ENCODE measurements at places on chromosomes 2 and 18.

DNA sequence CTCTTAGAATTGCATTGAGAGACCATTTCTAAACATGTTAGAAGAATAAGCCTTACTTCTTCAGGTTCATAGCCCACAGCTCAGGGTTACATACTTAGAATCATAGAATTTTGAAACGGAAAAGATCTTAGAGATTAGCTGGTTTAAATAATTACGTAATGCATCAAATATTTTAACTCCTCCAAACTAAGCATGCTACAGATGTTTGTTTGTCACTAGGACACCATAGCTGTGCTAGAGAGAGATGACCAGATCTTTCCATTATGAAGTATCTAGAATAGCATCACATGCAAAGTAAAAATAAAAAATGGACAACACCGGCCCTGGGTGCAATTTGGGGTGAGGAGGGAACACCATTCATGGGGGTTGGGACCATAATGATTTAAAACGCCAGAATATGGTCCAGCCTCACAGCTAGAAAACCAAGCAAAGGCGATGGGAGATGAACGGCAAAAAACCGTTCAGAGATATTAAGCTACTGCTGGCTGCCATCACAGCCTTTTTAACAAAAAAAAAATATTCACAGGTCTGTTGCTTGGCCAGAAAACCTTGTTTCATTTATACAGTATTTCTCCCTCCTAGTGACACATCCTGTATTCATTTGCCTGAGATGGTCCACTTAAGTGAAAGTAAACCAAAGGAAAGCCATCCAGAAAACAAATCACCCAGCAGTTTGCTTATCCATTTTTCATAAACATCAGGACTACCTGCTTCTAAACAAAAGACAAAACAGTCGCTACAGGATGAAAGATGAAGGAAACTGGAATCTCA lies 94.2 kb downstream of the EPHA4 start:
- DNase-seq, result no peak

GRCh38 chr2:178070824-178071223 lies 1.8 kb downstream of the PDE11A start:
- DNase-seq, result no peak

DNA sequence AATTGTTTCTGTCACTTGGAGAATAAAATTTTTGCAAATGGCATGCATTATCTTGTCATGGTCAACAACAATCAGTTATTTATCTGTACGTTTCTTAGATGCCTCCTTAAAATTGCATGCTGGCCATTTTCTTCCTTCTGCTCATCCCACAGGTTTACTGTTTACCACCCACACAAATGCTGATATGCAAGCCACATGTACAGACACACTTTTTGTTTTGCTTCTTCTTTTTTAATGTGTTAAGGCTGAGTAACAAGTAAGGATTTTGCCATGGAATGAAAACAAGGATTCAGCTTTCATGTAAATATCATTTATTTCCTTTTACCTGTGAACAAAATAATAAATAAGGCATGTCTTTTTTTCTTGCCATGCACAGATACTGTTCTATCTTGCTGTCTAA lies 1077.1 kb upstream of the ZEB2 start:
- DNase-seq, result no peak

DNA sequence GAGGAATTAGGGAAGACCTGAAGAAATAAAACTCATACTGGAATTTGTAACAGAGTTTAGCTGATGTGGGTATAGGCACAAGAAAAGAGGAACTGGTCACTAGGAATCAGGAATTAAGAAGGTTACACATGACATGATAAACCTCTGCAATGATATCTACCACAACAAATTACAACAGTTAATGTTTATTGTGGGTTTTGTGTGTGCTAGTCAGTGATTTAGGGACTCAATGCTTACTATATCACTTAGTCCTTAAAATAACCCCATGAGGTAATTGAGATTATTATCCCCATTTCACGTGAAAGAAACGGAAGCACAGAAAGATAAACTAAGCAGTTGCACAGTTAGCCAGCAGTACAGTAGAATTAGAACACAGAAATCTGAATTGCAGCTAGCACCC lies 415.8 kb upstream of the ZEB2 start:
- no peak for DNase-seq

DNA sequence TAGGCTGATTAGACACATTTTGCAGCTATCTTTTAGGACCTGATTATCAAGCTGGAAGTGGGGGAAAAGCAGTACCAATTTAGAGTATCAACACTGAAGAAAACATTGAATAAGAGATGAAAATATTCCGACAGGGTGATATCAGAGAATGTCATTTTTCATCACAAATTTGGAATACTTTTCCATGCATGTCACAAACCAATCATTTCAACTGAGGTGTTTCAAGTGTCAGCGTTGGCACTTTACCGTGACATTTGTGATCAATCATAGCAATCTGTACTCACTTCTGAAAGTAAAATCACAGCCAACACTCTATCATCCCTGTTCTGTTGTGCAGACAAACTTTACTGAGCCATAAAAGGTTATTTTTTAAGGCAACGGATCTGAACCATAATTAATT lies 75.4 kb downstream of the PDE1A start:
- DNase-seq, result no peak

GRCh38 chr2:201854221-201854801 lies 48.0 kb downstream of the CDK15 start:
- DNase-seq, result no peak

GRCh38 chr2:219445220-219445640 lies 10.6 kb downstream of the SPEG start:
- no peak for DNase-seq

DNA sequence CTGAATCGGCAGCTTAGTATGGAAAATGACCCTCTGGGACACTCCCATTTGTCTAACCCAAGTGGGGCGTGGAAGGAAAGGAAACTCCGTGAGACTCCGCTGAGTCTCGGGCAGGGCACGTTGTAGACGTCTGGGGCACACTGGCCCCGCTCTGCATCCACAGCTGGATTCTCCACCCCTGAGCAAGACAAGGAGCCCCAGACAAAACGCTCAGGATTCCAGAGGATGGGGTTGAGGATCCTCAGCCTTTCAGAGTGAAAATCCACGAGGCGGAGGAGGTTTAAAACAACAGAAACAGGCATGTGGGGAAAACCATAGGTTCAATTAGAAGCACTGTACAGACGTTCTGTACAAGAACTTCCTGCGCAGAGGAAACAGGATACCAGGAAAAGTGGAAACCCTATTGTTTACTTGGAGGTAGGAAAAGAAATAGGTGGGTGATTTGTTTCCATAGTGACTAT lies 124.9 kb upstream of the ZNF236 start:
- no peak for DNase-seq

GRCh38 chr2:69962986-69963730 lies 1.7 kb upstream of the ASPRV1 start:
- DNase-seq, result no peak

GRCh38 chr2:42133771-42134195 lies 35.4 kb upstream of the EML4 start:
- DNase-seq, result no peak

DNA sequence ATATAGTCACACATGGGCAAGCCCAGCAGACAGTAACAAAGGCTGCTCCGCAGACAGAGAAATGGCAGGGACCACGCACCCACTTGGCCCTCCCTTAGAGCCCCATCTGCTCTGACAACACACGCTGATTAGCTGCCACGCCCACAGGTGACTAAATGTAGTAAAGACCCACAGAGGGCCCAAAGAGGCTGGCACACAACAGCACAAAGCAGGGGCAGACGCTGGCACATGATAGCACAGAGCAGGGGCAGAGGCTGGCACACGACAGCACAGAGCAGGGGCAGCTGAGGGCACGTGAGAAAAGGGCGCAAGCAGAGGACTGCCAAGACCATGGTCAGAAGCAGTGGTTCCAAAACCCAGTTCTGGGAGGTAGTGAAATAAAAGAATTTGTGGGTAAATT lies 10.6 kb downstream of the AFG3L2 start:
- no peak for DNase-seq

GRCh38 chr18:42028247-42028832 lies 73.3 kb downstream of the PIK3C3 start:
- peak; percentile 33 for DNase-seq

DNA sequence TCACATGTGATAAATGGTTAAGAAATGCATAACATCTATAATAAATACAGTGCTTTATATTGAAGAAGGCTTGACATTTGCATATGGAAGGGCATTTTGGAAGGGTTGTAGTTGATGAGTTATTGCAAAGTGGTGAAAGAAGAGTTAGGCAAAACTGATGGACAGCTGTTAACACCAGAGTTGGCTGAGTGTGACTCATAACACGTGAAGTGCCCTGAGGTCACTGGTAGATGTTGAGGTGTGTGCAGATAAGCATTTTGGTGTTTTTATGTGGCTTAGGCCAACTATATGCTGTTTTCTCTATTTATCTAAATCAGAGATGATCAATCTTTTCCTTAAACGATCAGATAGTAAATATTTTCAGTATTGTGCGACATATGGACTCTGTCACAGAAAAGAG lies 154.3 kb upstream of the KCNH7 start:
- no peak for DNase-seq

- DNase-seq, result no peak
These were observed 1.8 kb downstream of the DCC start for GRCh38 chr18:52341608-52342381.

- no peak for DNase-seq
These were observed 315.8 kb downstream of the ZNF516 start for GRCh38 chr18:76179257-76179656.

DNA sequence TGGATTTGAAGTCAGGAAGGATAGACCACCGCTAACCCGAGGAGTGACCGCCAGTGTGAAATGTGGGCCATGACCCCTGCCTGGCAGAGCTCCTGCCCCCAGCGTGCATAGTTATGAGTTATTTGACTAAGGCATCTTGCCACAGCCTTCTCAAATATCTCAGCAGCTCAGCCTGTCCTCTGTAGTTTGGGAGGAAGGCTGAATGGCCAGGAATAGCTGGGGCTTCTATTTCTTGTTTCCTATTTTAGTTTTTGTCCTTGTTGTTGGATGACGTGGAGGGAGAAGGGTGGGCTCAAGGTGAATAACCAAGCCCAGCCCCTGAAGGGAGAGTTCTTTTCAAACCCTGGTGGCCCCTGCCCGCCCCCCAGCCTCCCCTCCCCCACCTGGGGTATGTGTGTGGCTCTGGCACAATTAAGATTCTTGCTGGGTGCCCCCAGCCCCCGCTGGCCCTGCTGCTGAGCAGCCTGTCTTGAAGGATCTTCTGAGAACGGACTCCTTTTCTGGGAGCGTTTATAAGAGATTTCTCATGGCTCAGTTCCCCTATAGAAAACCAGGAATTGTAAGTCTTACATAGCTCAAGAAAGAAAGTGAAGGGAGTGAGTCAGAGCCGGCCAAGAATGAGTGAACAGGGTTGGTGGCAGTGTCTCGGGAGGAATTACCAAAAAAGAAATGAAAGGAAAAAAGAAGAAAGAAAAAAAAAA lies 157.4 kb downstream of the GLI2 start:
- no peak for DNase-seq

- DNase-seq, result no peak
These were observed 148.1 kb downstream of the BCL11A start for GRCh38 chr2:60405271-60405919.

DNA sequence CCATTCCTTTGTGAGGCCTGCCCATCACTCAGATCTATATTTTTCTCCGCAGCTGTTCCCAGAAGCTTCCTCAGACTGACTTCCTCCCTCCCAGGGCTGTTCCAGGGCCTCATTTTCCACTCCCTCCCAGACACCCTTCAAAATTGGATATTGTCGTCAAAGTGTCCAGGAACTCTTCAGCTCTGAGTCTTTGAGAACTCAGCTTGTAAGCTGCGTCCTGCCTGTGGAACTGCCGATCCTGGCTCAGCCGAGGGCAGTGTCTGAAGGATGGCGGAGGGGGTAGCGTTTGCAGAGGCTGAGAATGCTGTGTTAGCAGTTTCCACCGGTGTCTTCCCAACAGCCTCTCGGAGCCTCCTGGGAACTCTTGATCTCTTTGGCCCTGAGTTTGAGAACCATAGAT lies 27.1 kb downstream of the NCK2 start:
- no peak for DNase-seq

GRCh38 chr2:203453858-203454451 lies 81.1 kb downstream of the RAPH1 start:
- DNase-seq, result peak; percentile 36

- no peak for DNase-seq
These were observed 113.4 kb downstream of the ZBTB7C start for GRCh38 chr18:48295586-48296311.

GRCh38 chr2:91975130-91975491 lies 2896.1 kb upstream of the TEKT4 start:
- DNase-seq, result no peak

Measured in stimulated activated CD4-positive, alpha-beta T cell treated with anti-CD3 and anti-CD28 coated beads, Interleukin-4, amount 100 ng/mL, for 24 hours (primary cell).